DMS153 (cell line): ENCODE measurements at places on chromosomes 3 and 15.

DNA sequence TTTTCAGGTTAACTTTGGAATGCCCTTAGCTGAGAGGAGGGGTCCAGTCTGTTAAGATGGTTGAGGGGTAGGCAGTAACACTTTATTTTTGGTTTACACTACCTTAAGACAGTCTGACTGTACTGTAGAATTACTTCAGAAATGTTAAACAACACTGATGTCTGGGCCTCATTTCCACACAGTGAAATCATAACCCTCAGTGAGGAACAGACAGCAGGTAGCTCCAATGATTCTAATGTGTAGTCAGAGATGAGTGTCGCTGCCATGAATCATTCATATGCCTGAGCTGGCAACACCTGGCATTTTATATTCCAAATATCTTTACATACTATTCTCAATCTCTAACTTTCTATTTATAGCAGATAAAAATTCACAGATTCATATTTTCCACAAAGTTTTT, 37.3 kb upstream of the POU1F1 start:
- DNase-seq = no peak

- DNase-seq = no peak
Measured at GRCh38 chr3:188339410-188340295, 185.7 kb downstream of the LPP start.

DNA sequence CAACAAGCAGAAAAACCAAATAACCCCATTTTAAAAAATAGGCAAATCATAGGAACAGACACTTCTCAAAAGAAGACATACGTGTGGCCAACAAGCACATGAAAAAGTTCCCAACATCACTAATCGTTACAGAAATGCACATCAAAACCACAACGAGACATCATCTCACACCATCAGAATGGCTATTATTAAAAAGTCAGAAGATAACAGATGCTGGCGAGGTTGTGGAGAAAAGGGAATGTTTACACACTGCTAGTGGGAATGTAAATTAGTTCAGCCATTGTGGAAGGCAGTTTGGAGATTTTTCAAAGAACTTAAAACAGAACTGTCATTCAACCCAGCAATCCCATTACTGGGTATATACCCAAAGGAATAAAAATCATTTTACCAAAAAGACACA, 60.7 kb downstream of the ABI3BP start:
- DNase-seq = no peak

DNA sequence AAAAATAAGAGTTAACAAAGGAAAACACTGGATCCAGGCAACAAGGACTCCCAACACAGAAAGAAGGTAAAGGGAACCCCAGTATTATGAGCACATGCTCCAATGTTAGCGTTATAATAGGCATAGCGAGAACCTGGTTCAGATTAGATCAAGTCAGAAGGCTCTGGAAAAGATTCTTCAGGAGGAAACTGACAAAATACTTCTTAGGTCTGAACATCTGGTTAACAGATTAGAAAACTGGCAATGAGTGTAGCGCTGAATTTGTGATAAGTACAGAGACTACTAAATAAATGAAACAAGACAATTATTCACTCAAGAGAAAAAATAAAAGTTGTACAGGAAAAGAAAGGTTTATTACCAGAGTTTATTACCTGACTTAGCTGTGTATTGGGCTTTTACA, 146.1 kb downstream of the DPH6 start:
- no peak for DNase-seq

DNA sequence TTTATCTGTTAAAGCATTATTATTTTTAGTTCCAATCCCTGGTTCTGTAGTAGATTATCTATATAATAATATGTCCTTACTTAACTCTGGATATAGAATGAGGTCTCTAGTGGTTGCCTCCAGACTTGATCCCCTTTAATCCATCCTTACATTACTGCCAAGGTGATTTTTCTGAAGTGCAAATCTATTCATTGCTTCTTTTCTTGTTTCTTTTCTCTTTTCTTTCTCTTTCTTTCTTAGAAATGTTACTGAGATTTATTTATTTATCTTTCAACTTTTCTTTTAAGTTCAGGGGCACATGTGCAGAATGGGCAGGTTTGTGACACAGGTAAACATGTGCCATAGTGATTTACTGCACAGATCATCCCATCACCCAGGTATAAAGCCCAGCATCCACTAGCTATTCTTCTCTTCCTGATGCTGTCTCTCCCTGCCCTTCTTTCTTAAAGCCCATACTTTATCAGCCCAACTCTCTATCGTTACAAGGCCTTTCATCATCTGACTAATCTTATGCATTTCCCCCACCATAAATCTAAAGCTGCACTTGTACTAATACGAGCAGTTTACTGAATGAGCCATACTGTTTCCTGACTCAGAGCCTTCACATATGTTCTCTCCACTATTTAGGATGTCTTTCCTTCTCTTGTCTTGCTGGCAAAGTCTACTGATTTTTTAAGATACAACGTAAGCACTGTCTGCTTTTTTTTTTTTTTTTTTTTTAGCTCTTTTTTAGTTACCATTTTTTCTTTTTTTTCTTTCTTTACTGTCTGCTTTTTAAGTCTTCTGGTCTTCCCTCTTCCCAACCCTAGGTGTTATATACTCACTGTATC, 4.6 kb downstream of the GLCE start:
- DNase-seq = no peak

DNA sequence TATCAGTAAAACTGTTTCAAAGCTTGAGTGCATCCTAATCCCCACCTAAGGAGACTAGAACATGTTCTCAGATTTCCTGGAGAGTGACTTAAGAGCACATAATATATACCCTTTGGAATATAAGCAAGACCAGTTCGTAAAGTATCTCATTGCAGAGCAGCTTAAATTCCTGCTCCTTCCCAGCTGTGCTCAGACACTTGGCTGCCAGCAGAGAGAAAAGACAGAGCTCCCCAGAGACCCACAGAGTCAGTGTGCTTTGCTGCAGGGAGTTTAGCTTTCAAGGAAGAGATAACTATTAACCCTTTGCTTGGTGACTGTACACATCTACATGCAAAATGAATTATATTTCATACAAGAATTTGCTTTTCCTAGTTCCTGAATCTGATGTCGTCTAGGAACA, 338.1 kb upstream of the ARHGEF26 start:
- no peak for DNase-seq

- DNase-seq = no peak
Measured at GRCh38 chr3:152308475-152308844, 39.7 kb downstream of the MBNL1 start.
